H54 (cell line): ENCODE measurements at places on chromosomes 3 and 15.

DNA sequence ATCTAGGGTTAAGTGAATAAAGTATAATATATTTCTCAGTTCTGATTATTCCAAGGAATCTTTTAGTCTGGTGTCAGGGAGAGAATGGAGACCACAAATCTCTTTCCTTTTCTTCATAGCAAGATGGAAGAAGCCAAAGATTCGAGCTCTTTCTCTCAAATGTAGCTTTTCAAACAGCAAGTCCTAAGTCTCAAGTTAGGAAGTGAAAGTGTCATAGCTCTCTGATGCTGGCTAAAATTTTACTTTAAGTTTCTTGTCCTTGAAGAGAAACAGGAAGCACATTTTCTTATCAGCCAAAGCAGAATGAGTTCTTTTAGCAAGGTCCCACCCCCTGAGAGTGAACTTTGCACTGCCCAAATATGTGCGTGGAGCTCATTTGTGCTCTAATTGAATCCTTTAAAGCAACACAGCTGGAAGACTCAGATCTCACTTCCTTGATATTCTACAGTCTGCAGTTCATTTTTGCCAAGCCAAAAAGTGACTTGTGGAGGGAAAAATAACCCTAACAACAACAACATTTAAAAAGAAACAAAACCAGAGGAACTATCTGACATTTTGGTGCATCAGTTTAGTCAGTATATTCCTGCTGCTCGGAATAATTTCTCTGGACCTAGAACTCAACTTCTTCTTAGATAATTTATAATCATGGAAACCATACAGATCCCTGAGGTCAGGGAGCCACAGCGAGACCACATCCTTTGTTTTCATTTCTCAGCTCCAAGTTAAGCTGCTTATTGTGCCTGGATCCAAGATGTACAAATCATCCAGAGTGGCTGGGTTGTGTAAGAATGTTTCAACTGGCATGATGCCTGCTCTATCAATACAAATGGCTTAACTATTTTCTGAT, 238.7 kb upstream of the P2RY1 start:
- DNase-seq = no peak

- no peak for DNase-seq
These were observed 5.7 kb upstream of the KLHL24 start for GRCh38 chr3:183629546-183630301.

- DNase-seq = no peak
These were observed 129.5 kb downstream of the LIPC start for GRCh38 chr15:58561321-58561720.

- DNase-seq = no peak
These were observed 108.0 kb downstream of the KCNH8 start for GRCh38 chr3:19256313-19256712.
